ENCODE measurements at places on chromosomes 13 and 19.
A peak's percentile ranks its signal among the peaks of the same experiment; 100 is the strongest.

GRCh38 chr13:24220086-24220703 is 59.7 kb downstream of the SPATA13 start:
- DNase-seq = peak; percentile 7

GRCh38 chr19:13001502-13002165 is 6.4 kb downstream of the NFIX start:
- DNase-seq = no peak

GRCh38 chr13:85543144-85543543 is 256.1 kb downstream of the SLITRK6 start:
- DNase-seq = no peak

- no peak for DNase-seq
Measured at GRCh38 chr13:25588336-25589060, 216.7 kb downstream of the ATP8A2 start.

DNA sequence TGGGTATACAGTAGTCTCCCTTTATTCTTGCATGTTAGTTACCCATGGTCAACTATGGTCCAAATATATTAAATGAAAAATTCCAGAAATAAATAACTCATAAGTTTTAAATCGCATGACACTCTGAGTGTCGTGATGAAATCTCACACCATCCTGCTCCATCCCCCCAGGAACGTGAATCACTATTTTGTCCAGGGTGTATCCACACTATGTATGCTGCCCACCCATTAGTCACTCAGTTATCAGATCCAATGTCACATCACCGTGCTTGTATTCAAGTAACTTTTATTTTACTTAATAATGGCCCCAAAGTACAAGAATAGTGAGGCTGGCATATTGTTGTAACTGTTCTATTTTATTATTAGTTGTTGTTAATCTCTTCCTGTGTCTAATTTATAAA is 115.8 kb upstream of the SERP2 start:
- no peak for DNase-seq

- no peak for DNase-seq
Measured at GRCh38 chr19:30784850-30785457, 412.8 kb downstream of the ZNF536 start.

DNA sequence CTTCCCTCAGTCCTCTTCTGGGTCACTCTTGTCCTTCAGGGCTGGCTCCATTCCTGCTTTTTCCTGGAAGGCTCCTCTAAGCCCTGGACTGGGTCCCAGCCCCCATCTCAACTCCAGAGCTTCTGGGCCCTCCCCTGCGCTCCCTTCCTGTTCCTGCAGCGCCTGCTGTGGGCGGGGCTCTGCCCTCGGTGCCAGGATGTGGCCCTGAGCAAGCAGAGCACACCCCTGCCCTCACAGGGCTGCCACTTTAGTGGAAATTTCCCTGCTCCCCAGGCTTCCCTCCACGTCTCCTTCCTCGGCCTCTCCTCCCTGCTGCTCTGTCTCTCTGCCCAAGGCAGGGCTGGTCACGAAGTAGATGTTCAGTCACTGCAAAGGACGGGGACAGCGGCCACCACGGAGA is 28.8 kb downstream of the DPF1 start:
- DNase-seq = no peak

DNA sequence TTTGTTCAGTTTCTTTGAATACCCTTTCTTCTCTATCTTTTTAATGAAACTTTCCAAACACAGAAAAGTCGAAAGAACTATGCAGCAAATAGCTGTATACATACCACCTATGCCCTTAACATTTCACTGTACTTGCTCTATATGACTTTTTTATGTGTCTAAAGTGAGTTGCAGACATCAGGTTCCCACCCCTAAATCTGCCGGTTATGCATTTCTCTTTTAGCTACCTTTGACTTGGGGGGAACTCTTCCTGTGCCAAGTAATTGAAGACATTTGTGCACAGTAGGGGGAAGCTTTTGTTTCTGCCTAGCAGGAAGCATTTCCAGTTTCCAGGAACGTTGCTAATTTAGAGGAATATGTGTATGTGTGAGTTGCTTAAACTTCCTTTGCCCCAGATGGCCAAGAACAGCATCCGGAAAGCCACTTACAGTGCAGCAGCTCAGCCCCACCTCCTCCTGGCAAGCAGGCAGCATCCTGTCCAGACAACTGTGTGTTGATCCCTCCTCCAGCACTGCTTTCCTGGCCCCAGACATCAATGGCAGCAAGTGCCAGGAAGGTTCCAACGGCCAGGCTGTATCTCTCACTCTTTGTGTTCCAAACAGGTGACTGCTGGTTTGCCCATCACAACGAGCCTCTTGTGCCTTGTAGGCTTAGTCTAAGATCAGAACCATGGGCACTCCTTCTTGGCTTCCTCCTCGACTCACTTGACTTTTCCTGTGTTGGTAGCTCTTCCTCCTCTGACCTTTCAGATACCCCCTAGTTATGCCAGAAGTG is 14.7 kb upstream of the GRAMD1A start:
- no peak for DNase-seq

DNA sequence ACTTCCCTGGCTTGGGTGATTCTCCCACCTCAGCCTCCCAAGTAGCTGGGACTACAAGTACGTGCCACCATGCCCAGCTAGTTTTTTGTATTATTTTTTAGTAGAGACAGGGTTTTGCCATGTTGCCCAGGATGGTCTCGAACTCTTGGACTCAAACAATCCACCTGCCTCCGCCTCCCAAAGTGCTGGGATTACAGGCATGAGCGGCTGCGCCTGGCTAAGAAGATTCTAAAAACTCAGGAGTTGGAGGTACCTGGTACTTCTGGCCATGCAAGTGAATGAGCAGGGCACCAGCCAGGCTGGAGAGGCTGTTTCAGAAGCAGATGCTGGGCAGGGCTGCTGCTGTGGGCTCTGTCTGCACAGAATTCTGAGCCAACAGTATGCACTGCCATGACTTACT is 6.1 kb downstream of the MZF1 start:
- DNase-seq = no peak

DNA sequence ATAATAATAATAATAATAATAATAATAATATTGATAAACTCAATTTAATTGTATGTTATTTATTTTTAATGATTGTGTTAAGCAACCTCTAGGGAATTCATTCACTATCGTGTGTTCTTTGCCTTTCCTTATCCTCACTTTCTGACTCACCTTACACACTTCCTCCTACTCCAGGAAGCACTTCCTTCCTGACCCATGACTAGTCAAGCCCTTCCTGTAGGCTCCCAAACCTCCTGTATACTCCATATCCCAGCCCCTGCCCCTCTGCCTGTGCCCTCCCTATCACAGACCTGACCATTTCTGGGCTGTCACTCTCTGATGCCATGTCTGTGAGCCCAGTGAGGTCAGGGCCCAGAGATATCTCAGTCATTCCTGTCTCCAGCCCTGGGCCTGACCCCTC is 7.6 kb downstream of the LGALS4 start:
- DNase-seq = no peak

GRCh38 chr19:19179548-19180441 is 9.7 kb upstream of the MEF2B start:
- DNase-seq = no peak

DNA sequence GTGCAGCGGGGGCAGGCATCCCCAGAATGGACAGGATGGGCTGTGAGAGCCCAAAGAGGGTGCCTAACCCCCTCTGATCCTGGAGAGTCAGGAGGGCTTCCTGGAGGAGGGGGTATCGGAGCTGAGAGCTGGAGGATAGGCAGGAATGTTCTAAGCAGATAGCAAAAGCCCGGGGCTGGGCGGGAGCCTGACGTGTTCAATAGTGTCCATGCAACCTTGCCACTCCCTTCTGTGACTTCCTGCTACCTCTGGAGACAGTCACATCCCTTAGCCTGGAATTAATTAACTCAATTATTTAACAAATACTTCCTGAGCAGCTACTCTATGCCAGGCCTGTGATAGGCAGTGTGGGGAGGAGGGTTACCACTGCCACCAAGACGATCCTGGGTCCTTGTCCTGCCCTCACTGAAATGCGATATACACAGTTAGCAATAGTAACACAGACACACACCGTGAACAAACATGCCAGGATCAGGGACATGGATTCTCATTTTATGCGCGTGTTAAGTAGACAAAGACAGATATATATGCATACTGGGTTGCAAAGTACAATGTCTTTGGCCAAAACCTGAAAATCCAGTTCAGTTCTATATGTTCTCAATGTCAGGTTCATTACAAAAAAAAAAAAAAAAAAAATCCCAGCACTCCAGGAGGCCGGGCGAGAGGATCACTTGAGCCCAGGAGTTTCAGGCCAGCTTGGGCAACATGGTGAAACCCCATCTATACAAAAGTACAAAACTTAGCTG is 10.7 kb downstream of the AP2S1 start:
- DNase-seq = no peak

DNA sequence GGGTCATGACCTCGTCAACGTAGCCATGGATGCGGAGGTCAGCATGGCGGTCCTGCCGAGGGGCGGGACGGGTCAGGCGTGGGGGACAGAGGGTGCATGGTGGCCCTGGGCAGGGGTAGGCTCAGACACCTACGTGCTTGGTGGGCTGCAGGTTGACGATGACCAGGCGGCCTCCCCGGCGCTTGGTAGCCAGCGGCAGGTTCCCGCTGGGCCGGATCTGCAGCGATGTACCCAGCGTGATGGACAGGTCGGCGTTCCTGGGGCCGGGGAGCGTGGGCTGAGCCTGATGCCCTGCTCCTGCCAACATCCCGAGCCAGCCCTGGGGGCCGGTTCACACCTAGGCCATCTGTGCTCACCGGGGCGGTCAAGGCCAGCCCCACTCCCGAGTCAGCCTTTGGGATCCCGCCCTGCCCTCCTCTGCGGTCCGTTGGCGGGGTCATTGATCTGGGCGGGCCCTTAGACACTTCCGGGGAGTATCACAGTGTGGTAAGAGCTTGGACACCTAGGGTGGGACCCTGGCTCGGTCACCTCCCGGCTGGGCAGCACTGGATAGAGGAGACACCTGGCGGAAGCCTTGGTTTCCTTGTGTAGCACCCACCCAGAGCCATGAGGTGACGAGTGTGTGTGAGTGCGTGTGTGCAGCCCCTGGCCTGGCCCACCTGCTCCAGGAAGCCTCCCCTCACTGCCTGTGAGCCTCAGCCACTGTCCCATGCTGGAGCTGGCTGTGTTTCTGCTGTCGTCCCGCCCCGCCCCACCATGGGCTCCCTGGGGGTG is 7.3 kb downstream of the SIRT6 start:
- DNase-seq = no peak

GRCh38 chr13:101970341-101970740 is 431.5 kb downstream of the FGF14 start:
- no peak for DNase-seq

DNA sequence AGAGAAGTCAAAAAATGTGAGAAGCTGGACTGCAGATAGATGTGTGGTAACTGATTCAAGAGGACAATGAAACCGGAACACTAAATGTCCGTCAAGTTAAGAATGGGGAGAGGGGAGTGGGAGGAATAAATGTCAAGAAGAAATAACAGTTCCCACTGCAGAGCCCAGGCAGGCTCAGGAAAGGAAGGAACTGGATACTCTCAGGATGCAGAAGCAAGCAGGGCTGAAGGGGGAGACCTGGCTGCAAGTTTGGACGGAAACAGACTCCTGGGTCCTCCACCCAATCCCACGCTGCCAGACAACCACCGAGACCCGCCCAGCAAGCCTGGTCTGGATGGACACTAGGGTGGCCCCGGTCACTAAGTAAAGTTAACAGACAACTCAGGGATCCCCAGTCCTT is 18.1 kb downstream of the TUBGCP3 start:
- no peak for DNase-seq

DNA sequence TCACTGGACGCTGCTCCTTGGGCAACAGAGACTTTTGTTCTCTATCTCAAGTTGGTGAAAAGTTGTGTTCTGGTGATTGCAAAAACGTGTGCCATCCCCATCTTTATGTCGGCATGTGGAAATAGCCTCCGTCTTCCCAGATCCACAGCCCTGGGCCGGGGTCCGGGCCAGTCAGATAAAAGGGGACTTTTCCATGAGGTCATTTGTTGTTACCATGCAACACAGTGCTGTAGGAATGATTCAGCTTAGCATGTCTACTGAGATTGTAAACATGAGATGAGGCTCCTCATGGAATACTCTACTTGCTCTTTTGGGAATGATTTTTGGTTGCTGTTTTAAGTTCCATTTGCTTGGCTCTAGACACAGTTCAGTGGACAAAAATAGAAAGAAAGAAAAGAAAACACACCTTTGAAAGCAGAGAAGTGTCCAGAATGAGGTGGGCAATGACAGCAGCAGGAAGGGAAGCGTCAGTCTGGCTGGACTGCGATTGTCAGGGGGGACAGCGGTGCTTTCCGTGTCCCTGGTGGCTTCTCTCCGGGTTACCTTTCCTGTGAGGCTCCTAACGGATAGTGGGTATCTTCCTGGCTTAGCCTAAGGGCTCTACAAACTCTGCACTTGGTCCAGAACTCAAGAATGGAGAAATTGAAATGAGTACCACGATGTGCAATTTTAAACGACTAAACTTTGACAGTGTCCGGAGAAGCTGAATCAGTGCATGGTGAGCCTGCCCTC is 91.6 kb downstream of the TEX29 start:
- no peak for DNase-seq

- DNase-seq = no peak
Measured at GRCh38 chr19:35085947-35086346, 29.7 kb upstream of the FXYD3 start.

GRCh38 chr13:102901615-102902305 is 55.9 kb downstream of the ERCC5 start:
- no peak for DNase-seq

Data from NCI-H2081 treated with DMSO at 0.1 percent for 48 hours (cell line).